ENCODE measurements at places on chromosomes 13 and 19.

DNA sequence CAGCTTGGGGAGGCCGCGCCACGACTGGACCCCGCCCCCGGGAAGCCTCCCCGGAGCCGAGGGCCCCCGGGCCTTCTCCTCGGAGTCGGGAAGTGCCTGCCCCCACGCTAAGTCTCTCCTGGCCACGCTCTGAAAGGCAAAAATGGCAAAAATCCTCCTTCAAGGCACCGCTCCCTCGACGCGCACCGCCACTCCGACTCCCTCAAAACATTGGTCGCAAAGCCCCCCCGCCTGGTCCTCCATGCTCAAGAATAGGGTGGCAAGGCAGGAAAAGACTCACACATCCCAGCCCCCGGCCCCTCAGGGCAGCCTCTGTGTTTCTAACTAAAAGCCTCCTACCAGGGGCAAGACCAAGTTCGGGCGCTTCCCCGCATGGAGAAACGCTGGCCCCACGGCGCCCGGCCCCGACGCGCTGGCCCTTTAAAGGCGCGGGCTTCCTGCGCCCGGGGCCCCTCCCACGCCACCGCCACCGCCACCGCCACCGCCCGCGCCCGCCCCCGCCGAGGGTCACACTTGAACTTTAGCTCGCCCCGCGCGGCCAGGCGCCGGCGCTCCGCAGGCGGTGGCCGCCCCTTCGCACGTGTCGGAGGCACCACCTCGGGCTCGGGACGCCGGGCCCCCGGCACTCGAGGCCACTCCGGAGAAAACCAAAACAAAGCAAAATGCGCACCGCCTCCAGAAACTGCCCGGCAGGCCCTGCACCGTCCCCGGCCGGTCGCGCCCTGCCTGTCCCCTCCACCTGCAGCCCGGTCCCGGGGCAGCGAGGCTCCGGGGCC, 1.9 kb downstream of the FOXO1 start:
- peak; percentile 55 for DNase-seq

DNA sequence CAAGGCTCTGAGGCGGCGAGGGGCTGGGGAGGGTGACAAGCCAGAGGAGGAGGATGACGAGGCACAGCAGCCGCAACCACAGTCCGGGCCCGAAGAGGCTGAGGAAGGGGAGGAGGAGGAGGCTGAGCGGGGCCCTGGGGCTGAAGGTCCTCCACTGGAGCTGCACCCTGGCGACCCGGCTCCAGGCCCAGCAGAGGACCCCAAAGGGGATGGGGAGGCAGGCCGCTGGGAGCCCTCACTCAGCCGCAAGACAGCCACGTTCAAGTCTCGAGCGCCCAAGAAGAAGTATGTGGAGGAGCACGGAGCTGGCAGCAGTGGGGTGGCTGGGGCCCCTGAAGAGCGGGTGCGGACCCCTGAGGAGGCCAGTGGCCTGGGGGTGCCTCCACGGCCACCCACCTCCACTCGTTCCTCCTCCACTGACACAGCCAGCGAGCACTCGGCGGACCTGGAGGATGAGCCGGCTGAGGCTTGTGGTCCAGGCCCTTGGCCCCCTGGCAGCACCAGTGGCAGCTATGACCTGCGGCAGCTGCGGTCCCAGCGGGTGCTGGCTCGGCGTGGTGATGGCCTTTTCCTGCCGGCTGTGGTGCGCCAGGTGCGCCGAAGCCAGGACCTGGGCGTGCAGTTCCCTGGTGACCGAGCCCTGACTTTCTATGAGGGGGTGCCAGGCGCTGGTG, 2.9 kb downstream of the CIC start:
- DNase-seq = no peak

DNA sequence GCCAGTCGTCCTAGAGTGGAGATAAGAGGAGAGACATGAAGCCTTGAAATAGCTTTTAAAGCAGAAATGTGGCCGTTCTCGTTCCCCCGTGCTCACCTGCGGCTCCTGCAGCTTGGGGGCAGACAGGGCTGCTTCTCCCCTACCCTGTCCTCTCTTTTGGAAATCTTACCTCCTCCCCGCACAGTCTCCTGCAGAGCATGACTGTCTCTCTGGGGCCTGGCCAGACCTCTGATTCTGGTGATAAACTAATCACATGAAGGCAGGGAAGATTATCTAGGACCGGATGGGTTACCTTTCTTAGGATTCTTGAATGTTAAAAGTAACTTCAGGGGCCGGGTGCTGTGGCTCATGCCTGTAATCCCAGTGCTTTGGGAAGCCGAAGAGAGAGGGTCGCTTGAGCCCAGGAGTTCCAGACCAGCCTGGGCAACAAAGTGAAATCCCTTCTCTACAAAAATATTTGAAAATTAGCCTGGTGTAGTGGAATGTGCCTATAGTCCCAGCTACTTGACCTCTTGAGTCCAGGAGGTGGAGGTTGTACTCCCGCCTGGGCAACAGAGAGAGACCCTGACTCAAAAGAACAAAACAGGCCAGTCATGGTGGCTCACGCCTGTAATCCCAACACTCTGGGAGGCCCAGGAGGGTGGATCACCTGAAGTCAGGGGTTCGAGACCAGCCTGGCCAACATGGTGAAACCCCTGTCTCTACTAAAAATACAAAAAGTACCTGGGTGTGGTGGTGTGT, 8.1 kb downstream of the CEBPA start:
- no peak for DNase-seq

GRCh38 chr19:13839130-13839937, 37.6 kb upstream of the NANOS3 start:
- peak; percentile 86 for DNase-seq

DNA sequence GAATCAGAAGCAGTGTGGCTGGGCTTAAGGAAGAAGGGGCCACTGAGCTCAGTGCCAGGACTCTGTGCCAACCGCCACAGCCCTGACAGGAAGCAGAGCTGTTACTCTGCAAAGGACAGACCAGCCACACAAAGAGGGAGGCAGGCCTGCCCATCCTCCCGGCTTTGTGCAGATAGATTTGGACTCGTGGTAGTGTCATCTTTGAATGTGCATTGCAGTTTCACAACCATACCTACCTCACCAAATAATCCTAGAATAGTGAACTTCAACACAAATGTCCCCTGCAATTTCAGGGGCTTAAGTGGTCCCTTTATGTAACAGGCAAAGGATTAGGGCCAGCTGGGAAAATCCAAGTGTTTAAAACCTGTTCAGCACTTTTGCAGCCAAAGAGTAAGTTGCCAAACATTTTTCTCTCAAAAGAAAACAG, 55.1 kb upstream of the CLDN10 start:
- no peak for DNase-seq

GRCh38 chr13:99056381-99057014, 78.6 kb upstream of the DOCK9 start:
- no peak for DNase-seq

DNA sequence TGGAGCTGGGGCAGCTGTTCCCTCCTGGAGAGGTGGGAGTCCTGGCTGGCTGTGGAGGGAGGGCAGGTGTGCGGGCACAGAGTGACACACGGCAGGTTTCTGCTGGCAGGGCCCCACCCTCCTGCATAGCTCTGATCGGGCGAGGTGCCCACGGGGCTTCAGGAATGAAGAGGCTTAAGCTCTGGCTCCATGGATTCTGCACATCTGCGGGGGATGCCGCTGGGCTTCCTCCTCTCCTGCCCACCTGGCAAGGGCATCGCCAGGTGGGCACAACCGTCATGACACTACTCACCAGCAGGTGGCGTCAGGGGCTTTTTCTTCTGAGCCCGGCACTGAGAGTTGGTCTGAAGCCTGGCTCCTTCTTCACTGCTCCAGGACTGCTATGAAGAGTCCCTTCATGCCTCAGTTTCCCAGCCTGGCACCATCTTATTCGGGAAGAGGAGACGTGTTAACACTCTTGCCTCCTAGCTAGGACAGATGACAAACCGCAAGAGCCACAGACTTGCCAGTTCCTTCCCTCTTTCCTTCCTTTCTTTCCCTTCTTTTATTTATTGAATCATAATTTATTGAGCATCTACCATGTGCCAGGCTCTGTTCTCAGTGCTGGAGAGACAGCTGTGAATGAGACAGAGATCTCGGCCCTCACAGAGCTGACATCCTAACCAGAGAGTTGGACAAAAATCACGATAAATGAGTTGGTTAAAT, 15.2 kb upstream of the PAK4 start:
- peak; percentile 39 for DNase-seq

- DNase-seq = no peak
Observed at GRCh38 chr19:38255383-38256014, 675 bp downstream of the PPP1R14A start.

DNA sequence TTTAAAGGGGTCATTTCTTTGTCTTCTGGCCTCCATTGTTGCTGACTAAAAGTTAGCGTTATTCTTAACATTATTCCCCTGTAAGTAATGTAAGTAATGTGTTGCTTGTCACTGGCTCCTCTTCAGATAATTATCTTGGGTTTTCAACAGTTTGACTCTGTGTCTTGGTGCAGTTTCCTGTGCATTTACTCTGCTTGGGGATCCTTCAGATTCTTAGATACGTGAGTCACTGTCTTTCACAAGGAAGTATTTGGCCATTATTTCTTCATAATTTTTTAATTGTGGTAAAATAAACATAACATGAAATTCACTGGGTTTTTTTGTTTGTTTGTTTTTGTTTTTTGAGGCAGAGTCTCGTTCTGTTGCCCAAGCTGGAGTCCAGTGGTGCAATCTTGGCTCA, 13.5 kb upstream of the OR7D2 start:
- DNase-seq = peak; percentile 17

GRCh38 chr19:41886761-41887710, 4.1 kb downstream of the ARHGEF1 start:
- DNase-seq = no peak

DNA sequence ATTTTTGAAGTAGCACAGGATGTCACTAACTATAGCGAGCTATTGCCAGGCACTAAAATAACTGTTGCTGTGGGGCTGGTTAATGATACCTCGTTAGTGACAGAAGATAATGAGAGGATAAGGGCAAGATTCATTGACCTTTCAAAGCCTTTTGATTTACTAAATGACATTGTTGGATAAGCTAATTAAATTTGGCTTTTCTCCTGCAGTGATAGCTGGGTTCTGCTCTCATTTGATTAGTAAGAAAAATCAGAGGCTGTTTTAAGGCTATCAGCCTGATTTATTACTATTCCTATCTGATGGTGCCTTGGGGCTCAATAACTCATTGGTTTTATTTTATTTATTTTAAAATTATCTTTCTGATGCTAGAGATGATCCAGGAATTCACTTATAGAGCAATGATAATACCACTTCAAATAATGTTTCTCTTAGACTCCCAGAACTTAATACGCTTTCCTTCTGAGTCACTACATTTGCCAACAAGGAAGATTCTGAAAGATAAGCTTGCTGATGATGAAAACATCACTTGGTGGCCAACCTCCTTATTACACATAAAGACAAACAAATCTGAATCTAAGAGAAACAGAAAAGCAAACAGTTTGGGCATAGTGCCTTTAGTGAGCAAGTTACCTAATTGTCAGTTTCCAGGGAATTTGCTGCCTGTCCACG, 501.3 kb upstream of the ARGLU1 start:
- DNase-seq = no peak

DNA sequence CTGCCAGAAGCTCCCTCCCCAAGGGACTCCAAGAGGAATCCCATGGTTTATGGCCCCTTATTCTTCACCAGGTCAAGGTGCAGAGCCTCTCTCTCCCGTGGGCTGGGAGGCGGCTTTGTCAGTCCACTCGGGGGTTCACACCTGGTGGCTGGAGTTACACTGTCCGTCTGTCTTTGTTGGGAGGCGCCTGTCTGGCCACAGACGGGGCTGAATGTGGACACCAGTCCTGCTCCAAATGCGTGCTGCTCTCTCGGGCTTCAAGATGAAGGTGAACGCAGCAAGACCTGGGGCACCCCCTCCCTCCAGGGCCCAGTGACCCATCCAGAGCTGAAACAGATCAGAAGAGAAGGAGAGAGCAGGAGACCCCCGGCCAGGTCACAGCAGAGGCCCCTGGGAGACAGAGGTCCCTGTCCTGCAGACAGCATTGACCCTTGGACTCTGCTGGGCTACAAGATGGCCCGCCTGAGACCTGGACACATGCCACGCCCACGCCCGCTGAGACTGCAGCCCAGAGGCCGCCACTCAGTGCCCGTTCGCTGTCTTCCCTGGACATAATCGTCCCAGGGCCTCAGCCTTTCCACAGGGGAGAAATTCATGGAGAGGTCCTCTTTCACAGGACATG, 29.9 kb upstream of the TUBGCP3 start:
- DNase-seq = no peak

DNA sequence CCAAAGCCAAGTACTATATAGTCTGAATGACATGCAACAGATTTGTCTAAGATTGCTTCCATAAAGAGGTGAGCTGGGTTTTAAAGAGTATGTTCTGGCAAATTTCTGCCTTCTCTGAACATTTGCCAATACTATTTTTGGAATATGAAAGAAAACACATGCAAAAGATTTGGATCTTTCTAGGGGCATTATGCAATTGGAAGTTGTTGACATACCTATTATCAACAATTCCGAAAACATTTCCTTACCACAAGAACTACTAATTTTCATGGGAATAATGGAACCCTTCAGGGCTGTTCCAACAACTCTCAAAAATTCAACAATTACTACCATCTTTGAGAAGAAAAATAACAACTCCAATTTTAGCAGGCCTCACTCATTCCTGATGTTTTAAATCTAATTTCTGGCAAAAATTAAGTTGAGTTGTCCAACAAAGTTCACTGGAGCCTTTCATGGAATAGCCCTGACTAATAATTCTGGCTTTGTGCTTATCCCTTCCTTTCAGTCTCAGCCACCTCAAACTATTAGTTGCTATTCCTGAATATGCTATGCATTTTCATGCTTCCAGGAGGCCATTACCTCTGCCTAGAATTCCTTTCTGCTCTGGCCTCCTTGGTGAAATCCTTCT, 250.0 kb downstream of the RGCC start:
- DNase-seq = peak; percentile 51

DNA sequence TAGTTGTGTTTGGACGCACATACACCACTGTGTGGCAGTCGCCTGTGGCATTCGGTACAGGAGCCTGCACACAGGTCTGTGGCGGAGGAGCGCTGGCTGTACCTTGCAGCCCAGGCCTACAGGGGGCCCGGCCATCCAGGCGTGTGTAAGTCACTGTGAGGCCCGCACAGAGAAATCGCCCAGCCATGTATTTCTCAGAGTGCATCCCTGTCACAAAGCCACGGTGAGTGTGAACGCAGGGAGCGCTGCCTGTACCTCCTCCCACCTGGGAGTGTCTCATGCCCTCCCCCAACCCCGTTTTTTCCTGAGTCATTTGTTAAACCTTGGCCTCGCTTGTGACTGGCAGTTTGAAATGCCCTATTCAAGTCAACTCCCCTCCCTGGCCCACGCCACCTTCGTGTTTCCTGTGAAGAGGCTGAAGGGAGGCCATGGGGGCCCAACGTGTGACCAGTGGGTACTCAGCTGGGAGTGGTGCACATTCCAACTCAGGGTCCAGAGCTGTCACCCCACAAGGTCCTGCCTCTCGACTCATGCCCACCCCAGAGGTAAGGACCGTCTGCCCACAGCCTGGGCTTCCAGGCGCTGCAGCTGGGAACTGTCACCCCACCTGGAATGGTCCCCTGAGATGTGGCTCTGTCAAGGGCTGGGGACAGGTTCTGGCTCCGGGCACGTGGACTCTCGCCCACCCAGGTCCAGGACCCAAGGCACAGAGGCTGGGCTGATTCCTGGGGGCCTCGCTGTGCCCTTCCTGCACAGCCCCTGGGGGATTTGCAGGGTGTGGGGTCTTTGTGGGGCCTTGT, 11.6 kb upstream of the RASA3 start:
- no peak for DNase-seq

- DNase-seq = peak; percentile 40
Observed at GRCh38 chr19:10848230-10848856, at the start of gene C19orf38. TSS of gene C19orf38 (plus strand) at chr19:10848415. CDS start at chr19:10848509, 94 bp downstream.
